ENCODE measurements at places on chromosomes 13 and 19.

DNA sequence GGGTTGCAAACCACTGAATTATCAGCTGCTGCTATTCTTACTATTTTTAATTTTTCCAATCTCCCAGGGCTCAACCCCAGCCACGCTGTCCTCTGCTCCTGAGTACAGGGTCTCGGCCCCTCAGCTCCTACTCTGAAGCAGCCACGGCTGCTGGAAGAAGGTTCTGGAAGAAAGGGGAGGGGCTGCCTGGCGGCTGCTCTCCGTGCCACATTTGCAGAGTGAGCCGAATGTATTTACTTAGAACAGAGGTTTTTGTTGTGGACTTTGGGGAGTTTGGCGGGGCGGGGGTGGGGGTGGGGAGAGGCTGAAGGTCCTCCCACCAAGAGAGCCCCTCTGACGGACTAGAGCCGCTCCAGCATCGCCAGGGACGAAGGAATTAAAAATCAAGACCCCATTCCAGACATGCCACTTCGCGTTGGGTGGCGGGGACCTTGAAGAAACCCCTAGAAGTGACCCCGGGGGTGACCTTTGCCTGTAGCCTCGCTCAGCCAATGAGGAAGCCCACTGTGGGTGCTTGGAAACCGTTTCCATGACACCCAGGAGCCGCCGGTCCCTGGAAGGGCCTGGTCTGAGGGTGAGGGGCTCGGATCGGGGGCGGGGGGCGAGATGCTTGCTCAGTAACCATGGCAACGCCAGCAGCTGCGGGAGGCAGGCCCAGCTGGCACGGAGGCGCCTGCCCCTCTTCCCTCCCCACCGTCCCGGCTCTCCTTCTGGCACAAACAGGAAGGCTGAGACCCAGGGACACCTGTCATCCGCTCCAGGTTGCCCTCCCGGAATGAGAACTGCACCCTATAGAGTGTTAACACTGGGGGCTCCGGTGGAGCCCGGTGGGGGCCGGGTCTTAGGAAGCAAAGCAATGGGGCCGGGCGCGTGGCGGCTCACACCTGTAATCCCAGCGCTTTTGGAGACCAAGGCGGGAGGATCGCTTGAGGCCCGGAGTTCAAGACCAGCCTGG, 54.2 kb upstream of the PTPRS start:
- no peak for DNase-seq

- DNase-seq: no peak
Measured at GRCh38 chr19:30155381-30156200, 213.6 kb downstream of the URI1 start.

DNA sequence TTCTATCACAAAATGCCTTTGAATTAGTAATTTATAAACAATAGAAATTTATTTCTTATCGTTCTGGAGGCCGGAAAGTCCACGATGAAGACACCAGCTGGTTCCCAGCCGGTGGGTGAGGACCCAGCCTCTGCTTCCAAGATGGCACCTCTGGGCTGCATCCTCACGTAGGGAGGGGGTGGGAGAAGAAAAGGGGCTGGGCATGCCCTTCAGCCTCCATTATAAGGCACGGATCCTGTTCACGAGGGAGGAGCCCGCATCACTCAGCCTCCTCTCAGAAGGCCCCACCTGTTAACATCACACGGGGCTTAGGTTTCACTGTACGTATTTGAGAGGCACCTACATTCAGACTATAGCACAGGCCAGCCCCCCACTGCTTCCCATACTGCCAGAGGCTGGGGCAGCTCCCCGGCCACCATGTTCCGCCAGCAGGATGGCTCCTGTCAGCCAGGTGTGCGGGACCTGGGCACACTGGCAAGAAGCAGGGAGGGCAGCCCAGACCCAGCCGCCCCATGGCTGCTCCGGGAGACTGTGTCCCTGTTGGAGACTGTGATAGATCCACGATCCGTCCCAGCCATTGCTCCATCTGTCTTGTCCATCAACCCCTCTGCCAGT, 131.6 kb downstream of the SOX1 start:
- DNase-seq: no peak

- DNase-seq: no peak
Measured at GRCh38 chr19:30593975-30594745, 222.0 kb downstream of the ZNF536 start.

DNA sequence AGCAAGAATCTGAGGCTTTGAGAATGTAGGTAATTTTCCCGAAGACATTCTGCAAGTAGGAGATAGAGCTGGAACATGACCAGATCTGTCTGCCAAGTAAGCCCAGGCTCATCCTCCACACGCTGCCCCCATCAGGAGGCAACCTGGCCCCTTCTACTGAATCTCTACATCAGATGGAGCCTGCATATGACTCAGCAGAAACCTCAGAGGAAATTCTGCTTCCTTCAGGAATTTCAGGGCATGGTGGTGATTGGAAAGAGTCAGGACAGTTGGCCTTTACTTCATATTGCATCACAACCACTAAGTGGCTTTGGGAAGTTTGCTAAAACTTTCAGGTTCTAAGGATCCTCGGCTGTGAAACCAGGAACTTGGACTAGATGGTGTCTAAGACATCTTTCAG, 85.2 kb downstream of the LRRC63 start:
- no peak for DNase-seq

DNA sequence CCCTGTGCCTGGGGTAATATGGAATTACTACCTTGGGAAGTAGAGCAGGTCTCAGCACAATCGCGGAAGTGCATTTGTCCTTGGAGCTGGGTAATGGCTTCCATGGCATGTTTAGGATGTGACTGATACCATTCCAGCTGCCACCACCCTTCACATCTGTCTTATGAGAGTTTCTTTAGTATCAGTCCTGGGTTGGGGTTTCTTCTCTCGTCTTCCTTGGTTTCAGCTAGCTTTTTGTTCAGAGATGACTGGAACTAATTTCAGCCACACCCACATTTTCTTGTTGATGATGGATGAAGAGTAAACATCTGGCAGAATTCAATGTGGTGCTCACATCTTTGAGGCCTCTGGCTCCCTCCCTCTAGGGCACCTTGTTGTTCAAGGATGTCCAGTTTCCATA, 212.9 kb upstream of the SOX21 start:
- DNase-seq: no peak

- no peak for DNase-seq
Measured at GRCh38 chr19:49453757-49454240, 774 bp downstream of the ALDH16A1 start.

- DNase-seq: no peak
Measured at GRCh38 chr13:60612593-60612992, 215.6 kb downstream of the TDRD3 start.

- DNase-seq: no peak
Measured at GRCh38 chr13:45209229-45209628, 8.4 kb upstream of the KCTD4 start.

- no peak for DNase-seq
Measured at GRCh38 chr13:90445179-90445578, 902.3 kb upstream of the MIR17HG start.

DNA sequence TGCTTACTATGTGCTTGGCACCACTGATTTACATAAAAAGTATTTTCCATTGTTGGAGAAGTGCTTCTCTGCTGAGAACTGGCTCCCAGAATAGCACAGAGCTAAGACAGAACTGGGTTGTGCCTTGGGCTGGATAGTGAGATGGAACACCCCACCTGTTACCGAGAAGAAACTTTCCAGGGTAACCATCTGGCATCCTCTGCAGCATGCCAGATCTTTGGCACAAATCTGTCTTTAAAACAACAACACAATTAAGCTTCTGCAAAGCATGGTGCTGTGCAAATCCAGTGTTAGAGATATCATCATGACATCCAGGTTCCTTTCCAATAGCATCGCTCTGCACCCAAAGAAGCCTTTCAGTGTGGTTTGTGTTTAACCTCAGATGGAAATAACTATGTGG, 202.5 kb upstream of the RFC3 start:
- DNase-seq: no peak
